Stimulated activated CD4-positive, alpha-beta T cell treated with anti-CD3 and anti-CD28 coated beads, Interleukin-4, amount 100 ng/mL, for 4 hours (primary cell): ENCODE measurements at places on chromosomes 16 and 17.

DNA sequence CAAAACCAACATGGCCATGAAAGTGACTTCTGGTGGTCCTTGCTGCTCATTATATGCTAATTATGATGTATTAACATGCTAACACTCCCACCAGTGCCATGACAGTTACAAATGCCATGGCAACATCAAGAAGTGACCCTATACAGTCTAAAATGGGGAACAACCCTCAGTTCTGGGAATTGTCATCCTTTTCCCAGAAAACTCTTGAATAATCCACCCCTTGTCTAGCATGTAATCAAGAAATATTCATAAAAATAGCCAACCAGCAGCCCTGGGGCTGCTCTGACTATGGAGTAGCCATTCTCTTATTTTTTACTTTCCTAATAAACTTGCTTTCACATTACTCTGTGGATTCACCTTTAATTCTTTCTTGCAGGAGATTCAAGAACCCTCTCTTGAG lies 35.9 kb downstream of the DNAJA2 start:
- no peak for DNase-seq

DNA sequence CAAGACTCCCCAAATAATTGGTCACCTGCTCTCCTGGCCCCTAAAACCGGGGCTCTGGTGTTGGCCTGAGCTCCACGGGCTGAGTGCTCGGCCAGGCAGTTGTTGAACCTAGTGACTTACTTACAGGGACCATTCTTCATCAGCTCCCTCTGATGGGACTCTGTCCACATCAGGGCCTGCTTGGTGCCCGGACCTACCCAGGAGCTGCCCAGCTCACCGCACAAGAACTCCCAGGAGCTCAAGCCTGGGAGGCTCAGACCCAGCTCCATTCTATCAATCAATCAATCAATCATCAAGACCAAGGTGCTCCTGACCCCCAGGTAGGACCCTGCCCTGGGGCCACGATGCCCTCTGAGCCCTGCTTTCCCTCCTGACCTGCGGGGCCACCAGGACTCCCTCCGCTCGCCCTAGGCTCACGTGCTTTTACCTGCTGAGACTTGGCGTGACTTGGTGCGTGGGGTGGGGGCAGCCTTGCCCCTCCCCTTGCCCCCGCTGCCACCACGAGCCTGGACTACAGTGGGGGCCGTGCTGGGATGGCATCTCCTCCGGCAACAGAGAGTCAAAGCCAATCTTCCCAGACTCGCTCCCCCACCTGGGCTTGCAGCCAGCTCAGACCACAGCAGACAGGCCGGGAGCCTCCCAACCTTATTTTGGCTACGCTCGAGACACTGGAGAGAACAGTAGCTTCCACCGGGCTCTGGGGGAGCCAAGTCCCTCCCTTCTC lies 15.7 kb downstream of the IL34 start:
- no peak for DNase-seq

DNA sequence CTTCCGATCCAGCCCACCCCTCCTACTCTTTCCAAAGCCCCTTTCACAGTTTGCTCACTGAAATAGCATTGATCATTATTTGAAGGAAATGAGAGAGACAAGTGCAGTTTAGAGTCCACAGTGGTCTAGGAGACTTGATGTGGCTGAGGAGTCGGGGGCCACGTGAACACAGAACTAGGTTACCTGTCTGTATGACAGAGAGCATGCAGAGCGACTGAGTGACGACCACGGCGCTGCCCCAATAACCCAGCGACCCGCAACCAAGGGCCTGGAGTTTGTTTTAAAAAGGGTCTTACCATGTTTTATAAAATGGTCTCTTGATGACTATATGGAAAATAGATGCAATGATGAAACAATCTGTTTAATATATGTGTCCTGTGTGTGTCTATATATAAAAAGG lies 39.5 kb downstream of the NDEL1 start:
- no peak for DNase-seq

GRCh38 chr17:28643983-28644786 lies 773 bp downstream of the BLTP2 start:
- DNase-seq: no peak

DNA sequence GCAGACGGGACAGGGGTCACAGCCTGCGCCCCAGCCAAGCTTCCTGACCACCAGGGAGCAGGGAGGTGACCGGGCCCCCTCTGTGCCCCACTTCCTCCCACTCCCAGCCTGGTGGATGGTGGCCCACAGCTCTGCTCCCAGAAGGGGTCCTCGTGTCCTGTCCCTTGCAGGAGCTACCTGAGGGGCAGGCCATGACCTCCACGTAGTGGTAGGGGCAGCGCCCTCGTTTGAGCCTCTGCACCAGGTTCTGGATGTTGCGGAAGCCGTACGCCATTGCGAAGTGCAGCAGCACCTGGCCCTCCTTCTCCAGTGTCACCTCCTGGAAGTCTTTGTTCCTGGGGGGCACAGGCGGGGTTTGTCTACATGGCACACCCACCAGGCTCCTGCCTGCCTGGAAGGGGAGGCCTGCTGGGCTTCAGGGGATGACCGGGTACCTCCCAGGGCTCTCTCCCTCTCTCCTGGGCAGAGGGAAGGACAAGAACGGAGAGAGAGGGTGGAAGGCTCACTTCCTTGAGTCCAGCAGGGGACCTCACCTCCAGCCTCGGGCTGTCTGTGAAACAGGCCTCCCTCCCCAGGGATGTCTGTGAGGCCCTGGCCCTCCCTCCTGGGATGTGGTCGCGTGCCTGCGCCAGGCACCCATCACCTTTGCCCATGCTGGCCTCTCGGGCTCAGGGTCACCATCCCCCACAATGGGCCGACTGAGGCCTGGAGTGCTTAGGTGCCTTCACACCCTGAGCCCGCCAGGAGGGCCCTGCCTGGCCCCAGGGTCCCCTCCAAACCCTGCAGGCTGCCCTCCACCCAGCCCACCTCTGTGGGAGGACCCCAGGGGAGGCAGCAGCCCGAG lies 4.0 kb downstream of the HAGHL start:
- DNase-seq: no peak

GRCh38 chr17:11682646-11683045 lies 84.4 kb downstream of the DNAH9 start:
- no peak for DNase-seq

DNA sequence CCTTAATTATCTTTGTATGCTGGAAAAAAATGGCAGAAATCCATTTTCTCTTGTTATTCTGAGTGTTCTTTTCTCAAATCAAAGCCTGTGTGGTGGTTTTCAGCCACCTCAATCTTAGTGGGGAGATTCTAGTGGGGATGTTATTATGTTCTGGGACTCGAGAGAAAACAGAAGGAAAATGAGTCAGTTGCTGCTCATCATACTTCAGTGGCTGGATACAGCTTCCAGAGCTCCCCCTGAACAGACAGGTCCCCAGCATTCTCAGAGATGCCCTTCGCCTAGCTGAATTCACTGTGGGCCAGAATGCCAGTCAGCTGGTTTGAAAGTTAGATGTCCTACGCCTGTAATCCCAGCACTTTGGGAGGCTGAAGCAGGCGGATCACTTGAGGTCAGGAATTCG lies 8.5 kb downstream of the ST6GALNAC1 start:
- DNase-seq: no peak

DNA sequence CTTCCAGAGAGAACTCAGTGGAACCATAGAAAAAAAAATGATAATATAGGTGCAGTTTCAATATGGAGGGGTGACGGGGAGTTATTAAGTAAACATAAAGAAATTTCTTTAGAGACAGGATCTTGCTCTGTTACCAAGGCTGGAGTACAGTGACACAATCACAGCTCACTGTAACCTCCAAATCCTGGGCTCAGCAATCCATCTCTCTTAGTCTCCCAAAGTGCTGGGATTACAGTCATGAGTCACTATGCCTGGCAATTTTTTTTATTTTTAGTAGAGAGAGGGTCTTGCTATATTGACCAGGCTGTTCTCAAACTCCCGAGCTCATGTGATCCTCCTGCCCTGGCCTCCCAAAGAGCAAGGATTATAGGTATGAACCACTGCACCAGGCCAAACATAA lies 48.8 kb downstream of the NLRC5 start:
- DNase-seq: no peak

- no peak for DNase-seq
Measured at GRCh38 chr17:54220829-54221228, 398.1 kb downstream of the KIF2B start.

GRCh38 chr17:40547079-40547784 lies 18.0 kb downstream of the CCR7 start:
- peak; percentile 59 for DNase-seq

- DNase-seq: no peak
Measured at GRCh38 chr16:12272264-12272663, 295.7 kb downstream of the SNX29 start.

GRCh38 chr17:81517339-81518112 lies 4.9 kb upstream of the ACTG1 start:
- DNase-seq: no peak

- DNase-seq: no peak
Measured at GRCh38 chr17:44281570-44281969, 13.6 kb upstream of the SLC4A1 start.

DNA sequence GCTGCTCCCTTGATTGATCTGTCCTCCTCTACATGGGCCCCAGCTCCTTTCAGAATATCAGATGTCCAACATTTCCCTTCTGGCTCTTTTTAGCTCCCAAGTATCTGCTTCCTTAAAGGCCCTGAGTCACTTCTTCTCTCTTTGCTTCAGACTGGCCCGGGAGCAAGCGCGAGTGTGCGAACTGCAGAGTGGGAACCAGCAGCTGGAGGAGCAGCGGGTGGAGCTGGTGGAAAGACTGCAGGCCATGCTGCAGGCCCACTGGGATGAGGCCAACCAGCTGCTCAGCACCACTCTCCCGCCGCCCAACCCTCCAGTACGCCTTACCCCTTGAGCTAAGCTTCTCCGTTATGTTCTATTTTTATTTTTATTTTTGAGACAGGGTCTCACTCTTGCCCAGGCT lies 12.3 kb downstream of the CNTROB start:
- DNase-seq: no peak

GRCh38 chr16:70455910-70456309 lies 1.5 kb downstream of the FCSK start:
- DNase-seq: no peak

- DNase-seq: no peak
Measured at GRCh38 chr17:64213995-64214811, 48.9 kb downstream of the TEX2 start.

GRCh38 chr16:54425068-54425467 lies 138.5 kb upstream of the IRX3 start:
- no peak for DNase-seq

DNA sequence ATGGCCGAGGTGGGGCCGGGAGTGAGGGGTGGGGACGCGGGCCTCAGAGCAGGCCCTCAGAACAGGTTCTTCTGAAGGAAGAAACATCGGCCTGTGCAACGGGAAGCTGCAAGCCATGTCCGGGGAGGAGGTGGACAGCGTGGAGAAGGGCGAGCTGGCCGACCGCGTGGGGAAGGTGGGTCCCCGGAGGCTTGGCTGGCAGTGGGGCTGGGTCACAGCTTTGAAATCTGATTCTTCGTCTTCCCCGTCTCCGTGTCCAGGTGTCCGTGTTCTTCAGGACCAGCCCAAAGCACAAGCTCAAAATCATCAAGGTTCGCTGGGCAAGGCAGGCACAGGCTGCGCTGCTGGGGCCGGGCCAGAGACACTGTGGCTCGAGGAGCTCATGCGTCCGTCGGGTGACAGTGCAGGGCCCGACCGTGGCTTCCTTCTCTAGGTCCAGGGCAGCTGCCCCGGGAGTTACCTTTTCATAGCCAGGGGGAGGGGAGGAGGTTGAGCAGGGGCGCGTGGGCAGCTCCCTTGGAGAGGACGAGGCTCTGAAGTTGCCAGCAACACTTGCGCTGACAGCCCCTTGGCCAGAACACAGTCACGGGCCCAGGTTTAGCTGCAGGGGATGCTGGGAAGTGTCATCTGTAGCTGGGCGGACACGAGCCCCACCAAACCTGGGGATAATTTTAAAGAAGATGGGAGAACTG lies 51.3 kb downstream of the MEAK7 start:
- no peak for DNase-seq

GRCh38 chr16:30352488-30353401 lies 2.4 kb downstream of the CD2BP2 start:
- no peak for DNase-seq

DNA sequence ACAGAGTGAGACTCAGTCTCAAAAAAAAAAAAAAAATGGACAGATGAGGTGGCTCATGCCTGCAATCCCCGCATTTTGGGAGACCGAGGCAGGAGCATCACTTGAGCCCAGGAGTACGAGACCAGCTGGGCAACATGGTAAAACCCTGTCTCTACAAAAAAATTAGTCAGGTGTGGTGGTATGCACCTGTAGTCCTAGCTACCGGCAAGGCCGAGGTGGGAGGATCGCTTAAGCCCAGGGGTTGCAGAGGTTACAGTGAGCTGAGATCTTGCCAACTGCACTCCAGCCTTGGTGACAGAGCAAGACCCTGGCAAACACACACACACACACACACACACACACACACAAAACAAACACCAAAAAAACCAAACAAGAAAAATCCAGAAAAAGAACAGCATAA lies 7.7 kb upstream of the ENGASE start:
- no peak for DNase-seq

DNA sequence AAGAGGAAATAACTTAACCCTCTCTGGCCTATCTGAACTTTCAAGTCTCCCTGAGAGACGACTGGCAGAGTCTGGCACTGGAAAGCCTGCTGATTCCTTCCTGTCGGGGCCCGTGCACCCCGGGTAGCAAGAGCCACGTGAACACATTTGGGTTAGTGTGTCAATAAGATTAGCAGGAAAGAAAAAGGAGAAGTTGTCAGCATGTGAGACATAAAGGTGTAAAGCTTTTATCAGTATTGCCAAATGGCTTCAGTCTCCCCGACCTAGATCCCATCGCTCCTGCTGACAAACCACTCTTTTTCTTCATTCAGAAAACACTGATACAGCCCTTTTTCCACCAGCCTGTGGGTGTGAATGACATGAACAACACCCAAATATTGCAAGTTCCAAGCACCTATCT lies 74.4 kb downstream of the CCT6B start:
- no peak for DNase-seq

DNA sequence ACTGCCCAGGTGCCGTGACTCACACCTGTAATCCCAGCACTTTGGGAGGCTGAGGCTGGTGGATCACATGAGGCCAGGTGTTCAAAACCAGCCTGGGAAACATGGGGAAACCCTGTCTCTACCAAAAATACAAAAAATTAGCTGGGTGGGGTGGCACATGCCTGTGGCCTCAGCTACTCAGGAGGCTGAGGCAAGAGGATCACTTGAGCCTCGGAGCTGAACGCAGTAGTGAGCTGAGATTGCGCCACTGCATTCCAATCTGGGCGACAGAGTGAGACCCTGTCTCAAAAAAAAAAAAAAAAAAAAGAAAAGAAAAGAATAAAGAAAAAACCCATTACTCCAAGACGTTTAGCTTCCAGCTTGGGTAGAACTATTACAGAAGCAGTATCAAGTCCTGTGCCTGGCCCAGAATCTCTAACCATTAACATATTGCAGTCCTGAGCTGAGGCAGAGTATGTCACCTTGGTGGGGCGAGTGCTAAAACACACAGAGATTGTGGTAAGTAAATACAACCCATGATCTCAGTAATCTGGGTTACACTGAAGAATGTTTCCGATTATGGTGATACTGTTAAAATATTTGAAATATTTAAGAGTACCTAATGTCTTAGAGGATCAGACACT lies 23.2 kb upstream of the CFAP20 start:
- no peak for DNase-seq
